ENCODE measurements at places on chromosomes 12 and 14. TPM values are rescaled to one million over a fixed set of nuclear protein-coding genes. Genes with fewer than 3 reads are reported as not detected.

GRCh38 chr12:71069311-71069710 is 88.5 kb downstream of the TSPAN8 start:
- no peaks in the 10 kb centered on the region for H3K36me3 ChIP-seq
- no peak for DNase-seq
- H3K27me3 ChIP-seq, result no peaks in the 10 kb centered on the region
- H3K4me1 ChIP-seq, result no peaks in the 10 kb centered on the region

GRCh38 chr14:106738075-106738474 is 1211.7 kb downstream of the TMEM121 start:
- no peak overlapping the region for H3K27ac ChIP-seq
- H3K27me3 ChIP-seq, result no peaks in the 10 kb centered on the region
- H3K4me1 ChIP-seq, result no peaks in the 10 kb centered on the region
- peak; percentile 6 for DNase-seq
- no peak overlapping the region for H3K4me3 ChIP-seq

DNA sequence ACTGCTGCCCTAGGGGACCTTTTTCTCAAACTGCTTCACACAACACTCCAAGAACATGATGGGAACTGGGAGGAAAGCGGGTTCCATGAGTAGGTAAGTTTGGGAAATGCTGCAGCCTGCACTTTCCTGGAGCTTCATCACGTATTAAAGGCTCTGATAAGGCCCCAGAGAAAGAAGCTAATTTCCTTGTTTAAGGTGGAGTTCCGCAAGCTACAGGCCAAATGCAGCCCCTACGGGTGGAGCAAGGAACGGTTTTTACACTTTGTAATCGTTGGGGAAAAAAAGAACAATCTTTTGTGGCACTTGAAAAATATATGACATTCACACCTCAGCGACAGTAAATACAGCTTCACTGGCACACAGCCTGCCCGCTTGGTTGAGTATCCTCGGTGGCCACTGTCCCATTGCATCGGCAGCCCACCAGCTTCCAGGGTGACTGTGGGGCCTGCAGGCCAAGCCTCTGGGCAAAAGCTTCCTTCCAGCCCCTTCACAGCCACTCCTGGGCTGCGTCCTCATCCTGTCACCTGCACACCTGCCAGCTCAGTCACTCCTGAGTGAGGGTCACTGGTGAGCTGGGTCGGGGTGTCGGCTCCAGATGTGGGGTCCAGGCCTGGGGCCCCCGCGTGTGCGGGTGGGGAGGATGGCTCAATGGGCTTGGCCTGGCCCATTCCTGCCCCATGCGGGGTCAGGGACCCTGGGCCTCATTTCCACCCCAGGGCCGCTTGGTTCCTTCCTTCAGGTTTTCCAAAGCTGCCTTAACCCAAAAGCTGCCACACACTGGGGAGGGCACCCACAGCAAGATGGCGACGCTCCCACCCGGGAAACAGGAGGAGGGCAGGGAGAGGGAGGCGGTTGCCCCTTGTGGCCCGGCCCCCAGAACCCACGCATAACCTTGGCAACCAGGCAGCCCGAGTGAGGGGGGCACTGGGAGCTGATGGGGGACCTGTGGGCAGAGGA is 2.4 kb downstream of the AMN start:
- peak; percentile 16 for DNase-seq
- no peaks in the 10 kb centered on the region for H3K36me3 ChIP-seq
- no peaks in the 10 kb centered on the region for H3K4me1 ChIP-seq
- H3K4me3 ChIP-seq, result no peak overlapping the region

DNA sequence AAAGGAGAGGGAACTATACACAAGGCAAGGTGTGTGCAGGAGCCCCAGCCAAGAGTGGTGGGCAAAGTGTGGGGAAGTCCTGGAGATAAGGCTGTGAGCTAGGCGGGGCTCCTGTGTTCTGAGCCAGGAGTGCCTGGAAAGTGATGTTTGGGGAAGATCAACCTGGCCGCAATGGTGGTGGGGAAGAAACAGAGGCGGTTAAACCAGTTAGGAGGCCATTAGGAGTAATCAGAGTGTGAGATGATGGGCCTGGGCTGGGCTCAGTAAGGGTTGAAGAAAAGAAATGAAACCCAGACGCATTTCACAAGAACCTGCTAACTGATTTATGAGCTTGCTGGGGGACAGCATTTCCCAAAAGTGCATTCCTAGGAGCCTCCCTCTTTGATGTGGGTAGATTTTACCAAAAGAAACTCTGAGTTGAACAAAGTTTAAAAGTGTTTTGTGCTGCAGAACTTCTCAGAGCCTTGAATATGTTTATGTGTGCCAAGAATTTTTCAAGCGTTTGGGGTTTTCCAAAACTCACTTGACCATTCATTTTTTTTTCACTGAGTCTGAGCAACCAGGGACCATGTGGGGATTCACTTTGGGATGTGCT is 34.2 kb upstream of the LRP1-AS start:
- H3K27ac ChIP-seq, result no peak overlapping the region
- H3K4me1 ChIP-seq, result peaks cover 43% of the 10 kb centered on the region
- H3K27me3 ChIP-seq, result peaks cover 78% of the 10 kb centered on the region
- H3K36me3 ChIP-seq, result no peaks in the 10 kb centered on the region
- DNase-seq, result no peak

GRCh38 chr12:50599366-50600095 is 94.7 kb downstream of the DIP2B start:
- DNase-seq, result no peak
- no peaks in the 10 kb centered on the region for H3K36me3 ChIP-seq
- H3K27me3 ChIP-seq, result no peaks in the 10 kb centered on the region
- H3K27ac ChIP-seq, result no peak overlapping the region

DNA sequence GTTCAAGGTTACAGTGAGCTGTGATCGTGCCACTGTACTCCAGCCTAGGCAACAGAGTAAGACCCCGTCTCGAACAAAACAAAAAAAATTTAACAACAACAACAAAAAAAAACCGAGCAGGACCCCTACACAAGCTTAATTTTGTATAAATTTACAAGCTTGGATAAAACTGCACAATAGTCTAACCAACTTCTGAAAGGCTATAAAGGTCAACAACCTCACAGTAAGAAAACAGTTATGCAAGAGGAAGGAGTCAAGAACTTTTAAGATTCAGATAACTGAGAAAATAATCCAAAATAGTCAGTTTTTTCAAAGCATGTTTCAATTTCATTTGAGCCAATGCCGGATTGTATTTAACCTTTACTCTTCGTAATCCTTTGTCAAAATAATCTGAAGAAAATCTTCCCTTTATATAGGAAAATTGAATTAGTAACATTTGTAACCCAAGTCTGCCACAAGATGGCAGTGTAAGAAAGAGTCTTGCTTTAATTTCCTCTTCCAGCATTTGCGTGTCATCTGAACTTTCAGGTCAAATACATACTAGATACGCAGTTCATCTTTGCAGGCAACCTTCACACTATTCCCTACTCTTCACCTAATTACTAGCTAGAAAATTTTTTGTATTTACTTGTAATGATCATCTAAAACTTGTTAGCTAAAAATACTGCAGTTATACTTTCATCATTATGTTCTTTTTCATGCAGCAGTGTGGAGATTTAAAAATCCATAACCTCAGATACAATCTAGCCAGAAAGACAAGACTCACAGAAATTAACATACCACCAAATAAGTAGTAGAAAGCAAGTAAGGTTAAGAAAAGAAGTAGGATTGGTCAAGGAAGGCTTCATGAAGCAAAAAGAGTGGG is 5.8 kb downstream of the CCNB1IP1 start:
- H3K27me3 ChIP-seq, result no peaks in the 10 kb centered on the region
- no peaks in the 10 kb centered on the region for H3K4me1 ChIP-seq
- no peak overlapping the region for H3K27ac ChIP-seq
- DNase-seq, result no peak
- H3K36me3 ChIP-seq, result peaks cover 78% of the 10 kb centered on the region

GRCh38 chr12:52350021-52350620 is 17.2 kb downstream of the KRT85 start:
- no peak overlapping the region for H3K4me3 ChIP-seq
- no peak for DNase-seq
- no peak overlapping the region for H3K27ac ChIP-seq
- no peaks in the 10 kb centered on the region for H3K4me1 ChIP-seq
- H3K36me3 ChIP-seq, result no peaks in the 10 kb centered on the region

DNA sequence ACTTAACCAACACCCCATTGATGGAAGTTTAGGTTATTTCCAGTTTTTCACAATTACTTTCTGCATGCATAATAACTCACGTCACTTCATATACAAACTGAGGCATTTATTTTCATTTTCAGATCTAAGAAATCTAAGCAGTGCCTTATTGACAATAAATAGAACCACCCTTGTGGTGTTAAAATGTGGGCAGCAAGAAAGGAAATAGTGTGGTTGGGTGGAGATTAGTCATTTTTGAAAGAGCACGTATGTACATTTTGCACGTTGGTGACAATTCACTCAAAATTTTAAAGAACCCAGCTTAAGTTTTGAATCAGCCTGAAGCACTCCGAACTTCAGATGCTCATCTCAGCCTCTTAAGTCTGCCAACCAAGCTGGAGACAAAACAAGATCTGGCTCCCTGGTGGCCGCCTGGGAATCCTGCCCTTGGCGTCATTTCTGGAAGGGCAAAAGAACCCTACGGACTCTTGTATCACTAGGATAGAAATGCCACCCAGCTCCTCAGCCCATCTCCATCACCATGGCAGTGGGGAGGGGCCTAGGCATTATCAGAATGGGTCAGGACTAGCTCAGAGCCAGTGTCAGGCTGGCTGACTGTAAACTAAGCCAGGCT is 89.5 kb upstream of the BCL2L14 start:
- H3K4me1 ChIP-seq, result no peaks in the 10 kb centered on the region
- H3K27ac ChIP-seq, result no peak overlapping the region
- peaks cover 17% of the 10 kb centered on the region for H3K27me3 ChIP-seq
- H3K4me3 ChIP-seq, result no peak overlapping the region
- no peaks in the 10 kb centered on the region for H3K36me3 ChIP-seq

GRCh38 chr12:1655225-1655788 is 26.3 kb downstream of the WNT5B start:
- no peak overlapping the region for H3K4me3 ChIP-seq
- peaks cover 12% of the 10 kb centered on the region for H3K4me1 ChIP-seq
- no peak for DNase-seq
- no peak overlapping the region for H3K27ac ChIP-seq
- no peaks in the 10 kb centered on the region for H3K36me3 ChIP-seq

GRCh38 chr14:59284059-59284458 is 95.6 kb downstream of the DAAM1 start:
- no peak overlapping the region for H3K4me3 ChIP-seq
- no peak overlapping the region for H3K27ac ChIP-seq
- no peak for DNase-seq
- no peaks in the 10 kb centered on the region for H3K27me3 ChIP-seq
- H3K4me1 ChIP-seq, result no peaks in the 10 kb centered on the region
- H3K36me3 ChIP-seq, result no peaks in the 10 kb centered on the region

GRCh38 chr14:38605193-38606114 is 349.6 kb upstream of the CLEC14A start:
- H3K27ac ChIP-seq, result no peak overlapping the region
- no peaks in the 10 kb centered on the region for H3K4me1 ChIP-seq
- no peak overlapping the region for H3K4me3 ChIP-seq
- no peak for DNase-seq
- H3K27me3 ChIP-seq, result no peaks in the 10 kb centered on the region

- no peak overlapping the region for H3K4me3 ChIP-seq
- H3K27ac ChIP-seq, result no peak overlapping the region
- no peaks in the 10 kb centered on the region for H3K27me3 ChIP-seq
- H3K36me3 ChIP-seq, result peaks cover 59% of the 10 kb centered on the region
These were observed 24.4 kb downstream of the SLC38A1 start for GRCh38 chr12:46244273-46244915.

- peaks cover 10% of the 10 kb centered on the region for H3K36me3 ChIP-seq
- no peaks in the 10 kb centered on the region for H3K27me3 ChIP-seq
- no peak for DNase-seq
- no peak overlapping the region for H3K4me3 ChIP-seq
- H3K4me1 ChIP-seq, result no peaks in the 10 kb centered on the region
These were observed 16.1 kb downstream of the WNK1 start for GRCh38 chr12:768434-768833.

GRCh38 chr14:52043690-52044089 is 25.2 kb downstream of the NID2 start:
- H3K27me3 ChIP-seq, result peaks cover 15% of the 10 kb centered on the region
- H3K4me1 ChIP-seq, result no peaks in the 10 kb centered on the region
- H3K4me3 ChIP-seq, result no peak overlapping the region
- H3K27ac ChIP-seq, result no peak overlapping the region

- no peak overlapping the region for H3K4me3 ChIP-seq
- H3K27me3 ChIP-seq, result peaks cover 15% of the 10 kb centered on the region
- no peaks in the 10 kb centered on the region for H3K36me3 ChIP-seq
- H3K27ac ChIP-seq, result no peak overlapping the region
- no peaks in the 10 kb centered on the region for H3K4me1 ChIP-seq
These were observed 57.4 kb downstream of the ISCA2 start for GRCh38 chr14:74551001-74551400.

DNA sequence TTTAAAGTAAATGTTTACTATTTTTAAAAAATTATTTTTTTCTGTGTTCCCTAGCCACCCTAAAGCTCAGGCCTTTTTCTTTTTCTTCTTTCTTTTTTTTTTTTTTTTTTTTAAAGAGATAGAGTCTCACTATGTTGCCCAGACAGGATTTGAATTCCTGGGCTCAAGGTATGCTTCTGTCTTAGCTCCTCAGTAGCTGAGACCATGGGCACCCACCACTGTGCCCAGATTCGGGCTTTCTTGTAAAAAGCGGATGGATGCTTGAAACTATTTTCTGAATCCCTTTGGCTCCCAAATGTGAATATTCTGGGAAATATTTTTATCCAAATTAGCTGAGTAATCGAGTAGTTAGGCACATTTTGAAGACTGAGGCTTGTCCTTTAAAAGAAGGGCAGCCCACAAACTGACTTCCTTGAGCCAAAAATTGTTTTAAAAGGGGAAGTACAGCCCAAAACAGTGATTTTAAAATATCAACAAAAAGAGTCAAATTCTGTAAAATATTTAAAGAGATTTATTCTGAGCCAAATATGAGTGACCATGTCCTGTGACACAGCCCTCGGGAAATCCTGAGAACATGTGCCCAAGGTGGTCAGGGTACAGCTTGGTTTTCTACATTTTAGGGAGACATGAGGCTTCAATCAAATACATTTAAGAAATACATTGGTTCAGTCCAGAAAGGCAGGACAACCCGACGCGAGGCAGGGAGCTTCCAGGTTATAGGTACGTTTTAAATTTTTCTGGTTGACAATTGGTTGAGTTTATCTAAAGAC is 28.8 kb upstream of the HIGD1C start:
- H3K27ac ChIP-seq, result peak overlapping the region; percentile 95
- H3K27me3 ChIP-seq, result no peaks in the 10 kb centered on the region
- H3K4me1 ChIP-seq, result peaks cover 3% of the 10 kb centered on the region
- H3K4me3 ChIP-seq, result peak overlapping the region; percentile 61
- no peak for DNase-seq

DNA sequence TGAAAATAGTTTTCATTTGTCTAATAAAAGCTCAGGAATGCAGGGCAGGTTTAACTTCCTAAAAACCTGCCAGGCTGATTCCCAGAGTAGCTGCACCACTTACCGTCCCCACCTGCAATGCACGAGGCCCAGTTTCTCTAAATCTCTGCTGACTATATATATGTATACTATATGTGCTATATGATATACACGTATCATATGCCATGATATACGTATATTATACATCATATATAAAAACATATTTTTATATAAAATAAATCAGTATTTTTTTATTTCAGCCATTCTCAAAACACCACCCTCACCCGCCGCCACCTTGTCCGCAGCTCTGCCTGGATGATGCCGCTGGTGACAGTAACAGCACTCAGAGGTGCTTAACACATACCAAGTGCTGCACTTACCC is 2.3 kb downstream of the ANKLE2 start:
- no peak for DNase-seq
- peaks cover 49% of the 10 kb centered on the region for H3K36me3 ChIP-seq
- no peaks in the 10 kb centered on the region for H3K27me3 ChIP-seq
- peaks cover 49% of the 10 kb centered on the region for H3K4me1 ChIP-seq
- H3K4me3 ChIP-seq, result no peak overlapping the region
- no peak overlapping the region for H3K27ac ChIP-seq

PPP2R3C gene
- 15.3 TPM for total RNA-seq

PTPRR gene
- total RNA-seq, result 8.8 TPM

LMNTD1 gene
- total RNA-seq, result not detected

ACTR10 gene
- 27.4 TPM for total RNA-seq

C12orf60 gene
- total RNA-seq, result 1.5 TPM

IL31 gene
- not detected for total RNA-seq

Data from K562 (cell line).